ENCODE measurements at places on chromosomes 12 and 14. TPM values are rescaled to one million over a fixed set of nuclear protein-coding genes. Genes with fewer than 3 reads are reported as not detected.

CDCA3 gene
- 2.9 TPM for total RNA-seq

ANG gene
- total RNA-seq, result 0.82 TPM

NKX2-1 gene
- total RNA-seq, result 0.82 TPM

FMNL3 gene
- 9.0 TPM for total RNA-seq

IAPP gene
- under 0.01 TPM for total RNA-seq

LALBA gene
- total RNA-seq, result not detected

ZC2HC1C gene
- 2.4 TPM for total RNA-seq

SERPINA1 gene
- total RNA-seq, result 1.6 TPM

SCAF11 gene
- total RNA-seq, result 52.6 TPM

FAM222A gene
- 2.9 TPM for total RNA-seq

HOXC9 gene
- not detected for total RNA-seq

SLC35F4 gene
- total RNA-seq, result 4.5 TPM

CIROP gene
- not detected for total RNA-seq

AQP2 gene
- not detected for total RNA-seq

KRT85 gene
- not detected for total RNA-seq

SMIM41 gene
- not detected for total RNA-seq

BDKRB1 gene
- 0.41 TPM for total RNA-seq

KRT77 gene
- not detected for total RNA-seq

SIX1 gene
- total RNA-seq, result 0.41 TPM

SDS gene
- not detected for total RNA-seq

BEST3 gene
- total RNA-seq, result 1.6 TPM

ASCL1 gene
- 8.2 TPM for total RNA-seq

DAAM1 gene
- total RNA-seq, result 232 TPM

TUNAR gene
- total RNA-seq, result 7.3 TPM

FAM90A1 gene
- 0.41 TPM for total RNA-seq

TESPA1 gene
- not detected for total RNA-seq

INHBC gene
- total RNA-seq, result not detected

AVPR1A gene
- 14.3 TPM for total RNA-seq

TMPRSS12 gene
- not detected for total RNA-seq

PLEKHG7 gene
- not detected for total RNA-seq

SERPINA5 gene
- not detected for total RNA-seq

CCDC88C gene
- 22.4 TPM for total RNA-seq

BCL2L14 gene
- not detected for total RNA-seq

RFX4 gene
- total RNA-seq, result 2.9 TPM

SYNJ2BP gene
- total RNA-seq, result 25.3 TPM

SLC8A3 gene
- 43.6 TPM for total RNA-seq

TSHR gene
- total RNA-seq, result 0.41 TPM

SLC38A4 gene
- total RNA-seq, result 0.41 TPM

CSAD gene
- total RNA-seq, result 11.8 TPM

SAMD15 gene
- 12.6 TPM for total RNA-seq

FOXG1 gene
- total RNA-seq, result 65.2 TPM

CMTM5 gene
- 1.6 TPM for total RNA-seq

CHFR gene
- total RNA-seq, result 31.4 TPM

WDR89 gene
- 46.5 TPM for total RNA-seq

ESRRB gene
- total RNA-seq, result under 0.01 TPM

RERGL gene
- total RNA-seq, result 2.0 TPM

C12orf54 gene
- not detected for total RNA-seq

VDR gene
- total RNA-seq, result not detected

AKAP5 gene
- 37.5 TPM for total RNA-seq

CD163L1 gene
- 5.7 TPM for total RNA-seq

KRT73 gene
- not detected for total RNA-seq

ACSM4 gene
- total RNA-seq, result not detected

ALKBH1 gene
- 13.0 TPM for total RNA-seq

ABHD4 gene
- 2.4 TPM for total RNA-seq

SYCP3 gene
- 0.82 TPM for total RNA-seq

TAS2R50 gene
- 3.7 TPM for total RNA-seq

KRT82 gene
- not detected for total RNA-seq

All from frontal cortex (tissue), 4 donors.